ENCODE measurements at places on chromosomes 12 and 14.

GRCh38 chr12:93183940-93184671 lies 193.6 kb upstream of the NUDT4 start:
- DNase-seq: peak; percentile 81

DNA sequence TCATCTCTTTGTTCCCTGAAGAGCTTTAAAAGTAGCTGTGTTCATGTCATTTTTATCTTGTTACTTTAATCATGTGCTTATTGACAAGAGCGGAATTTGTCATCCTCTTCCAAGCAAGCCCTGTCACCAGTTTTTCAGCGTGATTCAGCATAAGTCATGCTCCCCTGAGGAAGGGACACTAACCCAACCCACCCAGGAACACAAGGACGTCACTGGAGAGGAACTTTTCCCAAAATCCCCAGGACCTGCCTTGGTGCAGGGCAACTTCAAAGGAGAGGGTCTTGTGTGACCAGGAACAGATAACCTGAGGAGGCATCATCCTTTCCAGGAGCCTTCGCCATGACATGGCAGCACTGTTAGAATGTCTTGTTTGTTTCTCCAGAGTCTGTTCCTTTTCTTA lies 107.1 kb upstream of the DIO3 start:
- DNase-seq: no peak

DNA sequence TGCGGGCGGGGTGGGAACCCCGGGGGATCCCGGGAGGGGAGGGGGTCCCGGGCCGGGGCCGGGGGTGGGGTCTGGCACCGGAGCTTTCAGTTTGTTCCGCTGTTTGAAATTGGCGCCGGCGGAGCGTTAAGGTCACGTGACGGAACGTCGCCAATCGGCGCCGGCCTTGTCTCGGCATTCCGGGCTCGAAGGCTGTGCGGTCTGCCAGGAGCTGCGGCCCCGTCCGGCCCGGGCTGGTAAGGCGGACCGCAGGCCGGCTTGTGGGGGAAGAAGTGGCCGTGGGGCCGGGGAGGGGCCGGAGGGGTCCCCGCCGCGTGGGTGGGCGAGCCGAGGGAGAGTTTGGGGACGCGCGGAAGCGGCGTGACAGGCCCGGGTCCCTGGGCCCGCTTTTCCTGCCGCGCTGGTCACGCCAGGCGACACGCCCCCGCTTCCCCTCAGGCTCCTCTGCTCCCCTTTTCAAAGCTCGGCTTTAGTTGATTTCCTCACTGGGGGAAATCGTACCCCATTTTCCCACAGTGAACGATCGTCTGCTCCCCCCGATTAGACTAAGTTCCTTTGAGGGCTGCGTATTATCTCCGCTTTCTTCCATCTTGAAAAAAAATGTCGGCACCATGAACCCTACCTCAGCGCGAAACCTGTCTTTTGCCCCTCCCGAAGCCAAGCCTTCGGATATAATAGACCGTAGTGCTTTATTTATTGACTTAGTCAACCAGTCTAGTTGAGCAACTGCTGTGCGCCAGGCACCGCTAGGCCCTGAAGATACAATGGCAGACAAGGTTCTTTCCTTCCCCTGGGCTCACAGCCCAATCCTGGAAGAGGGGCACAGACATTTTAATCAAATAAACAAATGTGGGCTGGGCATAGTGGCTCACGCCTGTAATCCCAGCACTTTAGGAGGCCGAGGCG lies at the start of the genes FOXM1 and RHNO1:
FOXM1 (minus strand) TSS at position 128 of the 906 bp plus-strand sequence. CDS start 2,696 bp downstream, outside the sequence.
RHNO1 (plus strand) TSS at position 177 of the 906 bp plus-strand sequence. CDS start 8,144 bp downstream, outside the sequence.
- DNase-seq: peak; percentile 45

DNA sequence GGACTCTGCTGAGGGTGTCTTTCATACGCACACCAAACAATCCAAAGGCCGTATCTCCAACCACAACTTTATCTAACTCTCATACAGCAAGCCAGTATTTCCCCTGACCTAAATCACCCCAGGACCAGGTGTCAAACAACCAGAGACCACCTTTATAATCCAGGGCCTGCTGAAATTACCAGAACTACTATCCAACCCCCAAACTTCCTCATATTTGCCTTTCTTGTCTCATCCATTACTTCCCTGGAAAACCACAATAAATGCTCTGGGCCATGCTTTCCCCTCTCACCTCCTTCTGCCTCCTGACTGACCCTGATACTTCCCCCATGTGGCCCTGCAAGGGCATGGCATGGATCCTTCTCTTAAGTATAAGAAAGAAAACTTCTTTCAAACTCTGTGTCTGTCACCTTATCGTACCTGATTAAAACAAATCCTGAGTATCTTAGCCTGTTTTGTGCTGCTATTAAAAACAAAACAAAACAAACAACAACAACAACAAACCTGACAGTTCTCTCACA lies 44.7 kb upstream of the CRACR2A start:
- DNase-seq: peak; percentile 6

DNA sequence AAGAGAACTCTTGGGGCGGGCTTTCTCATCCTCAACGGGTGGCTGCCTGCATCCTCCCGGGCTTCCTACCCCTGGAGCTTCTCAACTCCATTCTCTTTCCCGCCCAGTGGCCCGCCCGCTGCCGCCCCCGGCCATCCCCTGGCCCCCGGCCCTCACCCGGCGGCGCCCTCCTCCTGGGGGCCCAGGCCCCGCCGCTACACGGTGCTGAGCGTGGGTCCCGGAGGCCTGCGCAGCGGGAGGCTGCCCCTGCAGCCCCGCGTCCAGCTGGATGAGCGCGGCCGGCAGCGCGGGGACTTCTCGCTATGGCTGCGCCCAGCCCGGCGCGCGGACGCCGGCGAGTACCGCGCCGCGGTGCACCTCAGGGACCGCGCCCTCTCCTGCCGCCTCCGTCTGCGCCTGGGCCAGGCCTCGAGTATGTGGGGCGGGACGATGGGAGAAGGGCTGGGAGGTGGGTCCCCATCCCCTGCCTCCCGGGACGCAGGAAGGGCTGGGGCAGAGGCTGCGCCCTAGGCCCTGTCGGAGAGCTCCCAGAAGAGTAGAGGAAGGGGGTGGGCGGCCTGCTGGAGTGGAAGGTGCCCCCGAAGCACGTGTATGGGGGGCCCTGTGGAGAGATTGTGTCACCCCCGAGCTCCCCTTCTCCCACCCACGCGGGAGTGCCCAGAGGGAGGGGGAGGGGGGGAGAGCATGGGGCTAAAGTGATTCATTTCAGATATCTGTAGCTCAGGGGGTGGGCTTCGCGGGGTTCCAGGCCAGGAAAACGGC lies 1.5 kb downstream of the LAG3 start:
- DNase-seq: no peak

DNA sequence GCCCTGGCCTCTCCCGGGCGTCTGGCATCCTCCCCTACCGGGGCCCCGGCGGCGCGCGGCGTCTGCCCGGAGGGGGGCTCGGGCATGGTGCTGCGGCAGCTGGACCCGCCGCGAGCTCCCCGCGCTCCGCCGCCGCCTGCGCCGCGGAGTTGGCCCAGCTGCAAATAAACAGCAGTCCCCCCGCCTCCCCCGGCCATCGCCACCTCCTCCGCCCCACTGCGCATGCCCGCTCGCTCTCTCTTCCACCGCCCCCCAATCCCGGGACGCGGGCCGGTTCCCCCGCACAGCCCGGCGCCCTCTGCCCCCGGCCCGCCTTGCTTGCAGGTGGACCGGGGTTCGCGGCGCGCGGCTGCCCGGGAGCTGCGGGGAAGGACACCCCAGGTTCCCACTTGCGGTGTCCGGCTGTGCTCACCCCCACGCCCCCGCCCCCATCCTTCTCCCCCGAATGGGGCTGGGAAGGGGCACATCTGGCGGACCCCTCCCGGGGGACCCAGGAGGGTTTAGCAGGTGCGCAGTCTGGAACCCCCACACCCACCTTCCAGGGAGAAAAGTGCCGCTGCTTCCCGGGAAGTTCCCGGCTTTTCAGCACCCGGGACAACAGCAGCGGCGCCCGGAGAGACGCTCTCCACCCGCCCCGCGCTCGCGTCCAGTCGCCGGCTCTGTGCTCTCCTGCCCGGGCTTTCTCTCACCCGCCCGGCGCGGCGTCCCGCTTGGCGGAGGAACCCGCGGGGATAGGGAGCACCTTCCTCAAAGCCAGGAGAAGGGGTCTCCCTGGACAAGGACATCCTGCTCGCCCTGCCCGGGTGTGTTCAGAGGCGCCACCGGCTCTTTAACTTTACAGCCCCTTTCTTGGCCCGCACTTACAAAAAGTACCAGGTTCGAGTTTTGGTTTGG lies at the start of gene TMTC1:
TMTC1 (minus strand) TSS at position 170 of the 894 bp plus-strand sequence. CDS start 191 bp downstream, outside the sequence.
- no peak for DNase-seq

DNA sequence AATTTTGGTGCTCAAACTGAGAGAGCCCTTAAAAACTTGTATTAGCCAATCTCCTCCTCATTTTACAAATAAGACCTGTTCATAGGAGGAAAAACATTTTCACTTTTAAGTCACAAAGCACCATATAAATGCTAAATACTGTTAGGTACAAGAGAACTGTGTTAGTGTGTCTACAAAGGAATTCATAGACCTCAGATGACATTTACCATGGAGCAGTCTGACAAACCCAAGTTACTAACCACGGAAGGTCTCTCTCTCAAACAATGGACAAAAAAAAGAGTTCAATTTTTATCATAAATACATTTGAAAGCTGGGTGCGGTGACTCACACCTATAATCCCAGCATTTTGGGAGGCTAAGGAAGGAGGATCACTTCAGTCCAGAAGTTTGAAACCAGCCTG lies 10.0 kb downstream of the SBNO1 start:
- no peak for DNase-seq

DNA sequence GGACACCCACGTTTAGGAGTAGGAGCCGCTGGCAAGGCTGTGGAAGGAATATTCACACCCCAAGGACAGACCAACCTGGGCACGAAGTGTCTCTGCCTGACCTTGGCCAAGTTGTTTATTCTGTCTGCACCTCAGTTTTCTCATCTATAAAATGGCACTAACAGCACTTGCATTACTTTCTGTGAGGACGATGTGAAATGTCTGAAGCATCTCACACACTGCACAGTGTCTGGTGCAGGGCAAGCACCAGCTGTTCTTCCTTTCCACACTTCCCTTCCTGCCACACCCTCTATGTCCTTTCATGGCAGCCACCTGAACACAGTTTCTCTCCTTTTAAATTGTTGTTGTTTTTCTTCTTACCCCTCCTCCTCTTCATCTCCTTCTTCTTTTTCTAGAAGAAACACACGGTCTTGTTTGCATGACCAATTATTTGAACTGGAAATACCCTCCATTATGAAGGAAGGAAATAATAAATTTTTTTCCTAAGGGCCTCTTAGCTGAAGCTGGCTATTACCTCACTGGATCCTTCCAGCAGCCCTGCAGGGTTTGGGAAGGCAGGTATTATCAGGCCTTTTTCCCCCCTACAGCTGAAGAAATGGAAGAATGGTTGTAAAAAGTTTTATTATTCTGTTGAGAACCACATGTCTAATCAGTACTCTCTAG lies 42.9 kb upstream of the ATP23 start:
- no peak for DNase-seq

DNA sequence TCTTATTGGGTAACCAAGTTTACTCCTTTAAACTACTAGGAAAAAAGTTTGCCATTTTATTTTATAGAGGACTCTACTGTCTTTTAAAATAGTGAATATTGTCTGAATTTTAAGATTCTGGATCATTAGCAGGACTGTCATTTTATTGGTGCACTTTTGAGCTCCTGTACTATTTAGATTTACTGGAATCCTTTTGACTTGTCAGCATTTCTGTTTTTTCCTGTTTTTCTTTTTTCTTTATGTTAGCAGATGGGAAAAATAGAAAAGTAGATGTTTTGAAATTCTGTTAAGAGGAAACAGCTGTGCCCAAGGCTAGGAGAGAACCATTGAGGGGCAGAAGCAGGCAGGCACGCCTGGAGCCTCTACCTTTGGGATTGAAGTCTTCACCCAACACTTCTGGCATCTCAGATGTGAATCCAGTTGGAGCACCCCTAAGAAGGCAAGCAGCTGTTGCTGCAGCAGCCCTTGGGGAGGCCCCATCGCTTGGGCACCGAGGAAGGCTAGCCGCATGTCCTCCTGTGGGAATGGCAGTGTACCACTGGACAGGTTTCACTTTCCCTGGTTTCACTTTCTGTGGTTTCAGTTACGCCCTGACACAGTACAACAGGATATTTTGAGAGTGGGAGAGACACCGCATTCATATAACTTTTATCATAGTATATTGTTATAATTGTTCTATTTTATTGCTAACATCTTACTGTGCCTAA lies 11.5 kb downstream of the RIMKLB start:
- no peak for DNase-seq

- no peak for DNase-seq
Observed at GRCh38 chr14:24789378-24789884, 155.4 kb upstream of the GZMB start.

- DNase-seq: no peak
Observed at GRCh38 chr14:59629444-59630287, 53.1 kb upstream of the CCDC175 start.

DNA sequence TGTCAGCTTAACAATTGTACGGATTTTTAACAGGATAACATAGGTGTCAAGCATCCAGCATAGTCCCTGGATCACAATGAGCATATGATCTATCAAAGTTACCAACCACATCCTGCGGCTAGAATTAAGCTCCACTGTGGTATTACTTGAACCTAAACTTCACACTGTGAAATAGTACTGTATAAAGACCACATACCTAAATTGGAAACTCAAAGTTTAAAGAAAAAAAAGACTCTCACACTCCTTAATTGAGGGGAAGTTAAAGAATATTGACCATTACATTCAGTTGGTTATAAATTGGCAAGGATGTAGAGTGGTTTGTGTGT lies 133.0 kb upstream of the PZP start:
- DNase-seq: no peak

GRCh38 chr14:26896447-26896846 lies 298.6 kb upstream of the NOVA1 start:
- DNase-seq: no peak

DNA sequence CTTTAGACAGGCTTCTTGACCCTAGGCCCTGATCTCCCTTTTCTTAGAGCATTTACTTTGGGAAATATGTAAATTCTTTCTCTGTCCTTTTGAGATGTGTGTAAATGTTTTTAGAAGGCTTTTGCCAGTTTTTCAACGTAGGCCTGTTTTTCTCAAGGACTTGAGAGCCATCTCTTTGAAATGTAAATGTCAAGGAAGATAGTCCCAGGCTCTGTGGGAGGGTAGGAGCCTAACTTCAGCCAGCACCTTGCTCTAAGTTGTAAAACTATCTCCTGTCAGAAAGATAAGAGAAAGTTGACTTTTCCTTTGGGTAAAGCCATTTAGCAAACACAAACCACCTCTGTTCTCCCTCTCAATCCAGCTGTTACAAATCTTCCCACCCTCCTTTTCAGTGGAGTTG lies 219.8 kb downstream of the RPS29 start:
- DNase-seq: no peak

GRCh38 chr14:72830356-72830755 lies 63.5 kb downstream of the DPF3 start:
- DNase-seq: no peak

- no peak for DNase-seq
Observed at GRCh38 chr12:48671231-48671856, 10.7 kb downstream of the KANSL2 start.

Data from GF-D8 (cell line).